ENCODE measurements at places on chromosomes 6 and 20.
A peak's percentile ranks its signal among the peaks of the same experiment; 100 is the strongest.

GRCh38 chr6:15301179-15302006 lies 55.5 kb downstream of the JARID2 start:
- DNase-seq: no peak

GRCh38 chr6:37713529-37714119 lies 15.9 kb upstream of the MDGA1 start:
- DNase-seq: no peak

- no peak for DNase-seq
Observed at GRCh38 chr20:19141998-19142397, 70.4 kb upstream of the SLC24A3 start.

DNA sequence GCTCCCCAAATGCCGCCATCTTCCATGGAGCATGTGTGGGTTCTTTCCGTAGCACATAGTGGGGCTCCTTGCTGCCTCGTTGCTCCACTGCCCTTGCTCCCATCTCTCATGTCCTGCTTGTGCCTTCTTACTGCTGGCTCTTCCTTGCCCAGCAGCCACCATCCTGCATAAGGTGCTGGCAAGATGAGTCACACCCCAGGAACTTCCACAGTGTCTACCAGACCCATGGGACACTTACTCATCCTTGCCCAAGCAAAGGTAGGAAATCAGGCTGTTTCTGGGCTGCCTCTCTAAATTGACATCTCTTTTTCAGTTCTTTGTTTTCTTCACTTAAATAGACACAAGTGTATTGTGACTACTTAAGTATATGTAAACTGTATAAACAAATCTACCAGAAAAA lies 39.4 kb upstream of the RGS17 start:
- DNase-seq: no peak

- no peak for DNase-seq
Observed at GRCh38 chr6:43308101-43308989, at the start of gene CRIP3. CRIP3 (minus strand) TSS chr6:43308826; CDS start chr6:43308792, 34 bp downstream.

- DNase-seq: no peak
Observed at GRCh38 chr6:79898076-79898475, 49.3 kb downstream of the ELOVL4 start.

- DNase-seq: no peak
Observed at GRCh38 chr6:751765-752164, 58.8 kb upstream of the EXOC2 start.

DNA sequence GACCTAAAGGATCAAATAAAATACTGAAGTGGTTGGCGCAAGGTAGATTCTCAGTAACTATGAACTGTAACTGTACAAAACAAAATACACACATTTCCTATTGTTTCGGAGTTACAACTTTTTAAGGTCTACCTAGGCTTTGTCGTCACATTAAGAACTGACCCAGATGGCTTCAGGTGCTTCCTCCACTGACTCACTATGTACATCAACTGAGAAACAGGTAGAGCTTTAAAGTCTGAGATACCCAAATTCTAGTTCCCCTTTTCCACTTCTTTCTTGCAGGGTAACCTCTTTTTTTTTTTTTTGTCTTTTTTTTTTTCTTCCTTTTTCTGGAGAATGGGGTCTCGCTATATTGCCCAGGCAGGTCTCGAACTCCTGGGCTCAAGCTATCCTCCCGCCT lies 5.5 kb downstream of the SNRPB start:
- DNase-seq: no peak

- peak; percentile 35 for DNase-seq
Observed at GRCh38 chr20:10225439-10226060, 6.9 kb downstream of the SNAP25 start.

- DNase-seq: no peak
Observed at GRCh38 chr6:168926306-168926705, 327.3 kb downstream of the THBS2 start.

GRCh38 chr6:42071881-42072583 lies 21.7 kb downstream of the TAF8 start:
- DNase-seq: no peak

DNA sequence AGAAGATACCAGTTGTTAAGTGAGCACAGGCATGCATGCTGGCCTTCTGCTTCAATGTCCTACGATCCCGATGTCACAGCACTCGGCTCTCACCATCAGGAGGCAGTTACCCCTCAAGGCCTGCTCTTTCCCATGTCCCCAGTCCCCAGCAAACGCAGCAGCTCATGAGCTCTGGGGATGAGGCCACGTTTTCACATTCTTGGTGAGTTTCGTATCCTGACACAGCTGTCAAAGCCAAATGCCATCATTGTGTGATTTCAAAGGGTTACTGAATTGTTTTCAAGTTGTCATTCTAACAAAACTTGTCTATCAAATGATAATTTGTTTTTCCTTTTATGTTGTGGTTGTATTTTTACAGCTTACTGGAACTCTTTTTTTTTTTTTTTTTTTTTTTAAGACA lies 226.9 kb upstream of the KCNG1 start:
- no peak for DNase-seq

DNA sequence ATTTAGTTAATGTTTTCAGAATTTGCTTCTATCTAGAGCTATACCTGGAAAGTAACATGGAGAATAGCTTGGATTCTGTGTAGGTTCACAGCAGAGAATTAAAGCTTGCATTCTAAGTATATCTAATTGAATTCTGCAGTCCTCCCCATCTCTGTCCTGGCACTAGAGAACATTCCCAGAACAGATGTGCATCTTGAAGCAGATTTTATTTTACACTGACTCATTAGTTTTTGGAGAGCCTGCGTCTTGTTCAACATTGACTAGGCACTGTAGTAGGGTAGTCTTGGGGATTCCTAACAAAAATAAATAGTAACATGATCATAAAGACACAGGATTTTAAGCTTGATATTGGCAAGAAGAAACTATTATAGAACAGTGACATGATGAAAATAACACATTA lies 36.2 kb upstream of the BAG2 start:
- no peak for DNase-seq

DNA sequence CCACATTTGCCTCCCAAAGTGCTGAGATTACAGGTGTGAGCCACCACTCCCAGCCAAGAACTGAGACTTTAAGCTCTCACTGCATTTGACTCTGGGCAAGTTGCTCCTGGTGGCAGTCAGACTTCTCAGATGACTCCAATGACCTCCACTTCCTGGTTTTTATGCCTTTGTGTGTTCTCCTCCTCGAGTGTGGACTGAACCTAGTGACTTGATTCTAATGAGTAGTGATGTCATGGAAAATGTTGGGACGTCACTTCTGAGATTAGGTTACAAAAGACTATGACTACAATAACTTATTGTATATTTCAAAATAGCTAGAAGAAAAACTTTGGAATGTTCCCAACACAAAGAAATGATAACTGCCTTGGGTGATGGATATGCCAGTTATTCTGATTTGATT lies 12.0 kb downstream of the SPINT3 start:
- DNase-seq: no peak

GRCh38 chr20:51860111-51860882 lies 58.0 kb upstream of the SALL4 start:
- no peak for DNase-seq

- DNase-seq: no peak
Observed at GRCh38 chr6:24831771-24832716, 33.3 kb upstream of the ARMH2 start.

DNA sequence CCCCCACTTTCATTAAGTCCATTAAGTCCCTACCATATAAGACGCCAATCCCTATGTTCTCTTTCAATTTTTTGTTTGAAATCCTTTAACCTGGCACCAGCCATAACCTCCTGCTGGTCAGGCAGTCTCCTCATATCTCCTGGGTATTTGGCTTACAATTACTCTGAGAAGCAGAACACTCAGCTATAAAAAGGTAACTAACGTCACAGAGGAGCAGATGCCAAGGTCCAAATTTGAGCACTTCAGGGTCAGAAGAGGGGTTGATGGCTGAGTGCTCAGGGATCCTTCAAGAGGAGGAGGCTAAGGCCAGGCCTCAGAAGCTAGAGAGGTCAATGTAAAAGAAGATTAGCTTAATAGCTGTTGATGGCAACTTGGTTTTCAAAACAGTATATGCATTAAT lies 22.3 kb upstream of the RCAN2 start:
- no peak for DNase-seq

- DNase-seq: peak; percentile 45
Observed at GRCh38 chr20:59992526-59993084, 34.4 kb downstream of the CDH26 start.

- no peak for DNase-seq
Observed at GRCh38 chr6:159594750-159595117, 98.3 kb downstream of the SOD2 start.

Measured in Jurkat, Clone E6-1 (cell line).